ENCODE measurements at places on chromosomes 7 and 10.
A peak's percentile ranks its signal among the peaks of the same experiment; 100 is the strongest.

DNA sequence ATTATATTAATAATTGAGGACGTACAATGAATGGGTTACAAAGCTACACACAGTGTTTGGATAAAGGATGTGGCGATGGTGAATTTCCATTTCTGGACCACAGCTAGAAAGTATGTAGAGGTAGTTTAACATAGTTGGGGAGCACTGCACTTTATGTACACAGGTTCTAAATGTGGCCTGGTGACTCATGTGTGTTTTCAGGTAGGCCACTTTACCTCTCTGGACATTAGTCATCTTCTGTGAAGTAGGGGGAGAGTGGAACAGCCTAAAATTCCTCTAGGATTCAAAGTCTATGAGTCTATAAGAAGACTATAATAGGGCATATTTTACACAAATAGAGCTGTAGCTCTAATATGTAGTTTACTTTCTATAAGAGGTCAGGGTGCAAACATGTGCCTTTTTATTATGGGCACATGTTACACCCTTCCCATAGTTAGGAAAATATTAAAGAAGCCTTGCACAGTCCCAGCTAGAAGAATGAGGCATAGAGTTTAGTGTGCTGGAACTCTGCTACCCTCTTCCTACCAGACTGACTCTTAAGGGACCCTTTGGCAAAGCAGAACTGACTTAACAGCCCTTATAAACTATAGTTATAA is 594.9 kb downstream of the LRMDA start:
- DNase-seq: no peak
- no peaks in the 10 kb centered on the region for H3K27me3 ChIP-seq
- no peak overlapping the region for H3K27ac ChIP-seq
- no peaks in the 10 kb centered on the region for H3K4me1 ChIP-seq

GRCh38 chr7:5431560-5432015 is 8.0 kb upstream of the TNRC18 start:
- H3K4me3 ChIP-seq: no peak overlapping the region
- no peak overlapping the region for H3K27ac ChIP-seq
- DNase-seq: no peak
- H3K27me3 ChIP-seq: no peaks in the 10 kb centered on the region

DNA sequence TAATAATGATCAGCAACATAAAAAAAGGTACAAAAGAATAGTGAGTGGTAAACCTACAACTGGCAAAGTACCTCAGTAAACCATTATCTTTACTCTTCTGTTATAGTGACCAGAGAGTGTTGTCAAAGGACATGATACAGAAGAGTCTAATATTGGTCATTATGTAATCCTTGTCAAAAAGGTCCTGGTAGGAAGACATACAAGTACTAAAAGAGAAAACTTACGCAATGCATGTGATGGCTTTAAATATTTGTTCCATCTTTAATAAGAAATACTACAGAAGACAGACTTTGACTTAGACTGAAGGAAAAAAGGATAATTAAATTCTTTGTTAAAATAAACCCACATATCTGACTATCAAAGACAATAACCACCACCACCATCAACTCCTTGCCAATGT is 6.5 kb downstream of the DOCK4 start:
- peaks cover 17% of the 10 kb centered on the region for H3K4me1 ChIP-seq
- H3K27ac ChIP-seq: no peak overlapping the region
- H3K4me3 ChIP-seq: no peak overlapping the region

GRCh38 chr7:35968140-35968940 is 167.5 kb downstream of the SEPTIN7 start:
- peaks cover 3% of the 10 kb centered on the region for H3K4me1 ChIP-seq
- no peaks in the 10 kb centered on the region for H3K27me3 ChIP-seq
- no peak overlapping the region for H3K4me3 ChIP-seq
- DNase-seq: no peak

GRCh38 chr7:21939136-21939857 is 6.4 kb downstream of the CDCA7L start:
- no peaks in the 10 kb centered on the region for H3K27me3 ChIP-seq
- H3K4me1 ChIP-seq: peaks cover 23% of the 10 kb centered on the region
- H3K27ac ChIP-seq: peak overlapping the region; percentile 26
- peak; percentile 85 for DNase-seq
- no peak overlapping the region for H3K4me3 ChIP-seq

DNA sequence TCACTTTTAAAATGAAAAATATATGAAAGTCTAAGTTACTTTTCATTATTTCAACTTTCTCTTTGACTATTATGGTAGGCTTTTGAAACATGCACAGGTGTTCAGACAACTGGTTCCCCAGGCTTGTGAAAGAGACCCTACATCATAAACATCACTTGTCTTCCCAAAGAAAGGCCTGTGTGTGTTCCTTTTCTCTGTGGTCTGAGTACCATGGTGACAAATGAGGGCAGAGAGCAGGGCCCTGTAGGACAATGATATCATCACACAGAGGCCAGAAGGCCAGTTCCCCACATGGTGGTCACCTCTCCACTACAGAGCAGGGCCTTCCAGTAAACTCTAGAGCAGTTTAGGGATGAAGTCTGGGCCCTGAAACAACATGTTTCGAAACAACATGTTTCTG is 288.8 kb downstream of the USP6NL start:
- H3K27ac ChIP-seq: no peak overlapping the region
- no peaks in the 10 kb centered on the region for H3K27me3 ChIP-seq
- H3K4me3 ChIP-seq: no peak overlapping the region
- H3K36me3 ChIP-seq: peaks cover 40% of the 10 kb centered on the region
- no peaks in the 10 kb centered on the region for H3K4me1 ChIP-seq
